ENCODE measurements at places on chromosomes 6 and 20.
A peak's percentile ranks its signal among the peaks of the same experiment; 100 is the strongest.

DNA sequence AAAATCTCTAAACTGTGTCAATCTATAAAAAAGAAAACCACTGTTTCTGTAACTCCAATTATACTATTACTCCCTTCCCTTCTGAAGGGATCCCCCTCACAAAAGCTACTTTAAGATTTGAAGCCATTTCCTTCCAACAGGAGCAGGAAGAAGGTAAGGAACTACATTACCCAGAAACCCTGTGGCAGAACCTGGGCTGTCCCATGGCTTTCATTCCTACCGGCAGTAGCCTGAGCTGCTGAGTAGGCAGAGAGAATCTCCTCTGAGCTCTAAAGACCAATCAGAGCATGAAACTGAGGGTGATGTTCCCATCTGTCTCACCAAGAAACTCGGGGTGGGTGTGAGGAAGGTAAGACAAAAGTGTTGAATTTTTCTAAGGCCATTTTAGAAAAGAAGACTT lies 108.0 kb upstream of the LRFN2 start:
- no peak for DNase-seq

DNA sequence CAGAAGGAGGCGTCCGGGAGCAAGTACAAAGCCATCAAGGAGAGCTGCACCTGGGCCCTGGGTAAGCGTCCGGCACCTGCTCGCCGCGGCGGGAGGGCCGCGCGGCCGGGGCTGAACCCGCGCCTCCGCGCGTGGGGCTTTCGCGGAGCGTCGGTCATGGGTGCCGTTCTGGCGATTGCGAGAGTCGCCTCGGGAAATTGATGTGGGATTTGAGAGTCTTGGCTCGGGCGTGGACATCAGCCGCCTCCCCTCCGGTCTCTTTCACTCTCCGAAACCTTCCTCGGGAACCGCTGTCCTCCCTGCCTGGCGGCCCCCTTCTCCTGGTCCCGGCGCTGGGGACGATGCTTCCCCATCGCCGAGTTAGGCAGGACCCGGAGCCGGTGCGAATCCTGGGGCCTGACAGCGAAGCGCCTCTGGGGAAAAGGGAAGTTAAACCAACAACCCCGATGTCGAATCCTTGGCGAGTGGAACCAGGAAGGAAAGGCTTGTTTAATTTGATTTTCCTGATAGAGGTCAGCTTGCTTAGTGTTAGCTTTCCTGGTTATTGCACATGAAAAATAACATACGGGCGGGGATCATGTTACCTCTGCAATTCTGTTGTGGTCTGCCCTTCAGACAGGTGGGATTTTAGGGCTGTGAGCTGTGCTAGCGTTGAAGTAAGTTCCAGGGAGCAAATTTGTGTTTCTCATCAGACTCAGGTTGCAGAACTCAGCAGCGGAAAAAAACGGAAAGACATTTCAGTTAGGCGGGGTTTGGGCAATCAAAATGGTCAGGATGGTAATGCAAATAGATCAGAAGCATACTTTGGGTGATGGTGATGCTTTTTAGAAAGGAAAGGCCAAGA lies 594 bp downstream of the ARFGEF3 start:
- DNase-seq: no peak

- DNase-seq: no peak
Observed at GRCh38 chr20:19056909-19057308, 155.5 kb upstream of the SLC24A3 start.

DNA sequence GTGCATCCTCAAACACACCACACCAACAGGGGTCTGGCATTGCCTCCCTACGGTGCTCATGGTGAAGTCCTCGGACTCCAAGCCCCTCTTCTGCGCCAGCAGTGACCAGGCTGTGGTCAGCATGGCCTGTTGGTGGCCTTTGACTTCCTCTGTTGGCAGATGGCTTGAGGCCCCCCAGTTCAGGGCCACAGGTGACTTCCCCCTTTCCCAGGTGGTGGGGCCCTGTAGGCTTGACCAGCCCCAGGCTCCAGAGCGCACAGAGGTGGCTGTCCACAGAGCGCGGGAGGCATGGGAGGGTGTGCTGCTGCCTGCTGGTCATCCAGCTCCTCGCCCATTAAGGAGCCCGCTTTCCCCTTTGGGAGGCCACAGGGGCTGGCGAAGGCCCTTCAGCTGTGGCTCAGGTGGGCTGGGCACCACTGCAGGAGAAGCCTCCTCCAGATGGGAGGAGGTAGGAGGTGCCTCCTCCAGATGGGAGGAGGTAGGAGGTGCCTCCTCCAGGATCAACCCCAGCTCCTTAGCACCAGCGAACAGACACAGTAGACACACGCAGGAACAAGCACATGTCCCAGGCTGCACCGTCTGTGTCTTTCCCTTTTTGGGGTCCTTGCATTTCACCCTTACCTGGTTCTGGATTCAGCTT lies 52.1 kb upstream of the BHLHE23 start:
- DNase-seq: no peak

DNA sequence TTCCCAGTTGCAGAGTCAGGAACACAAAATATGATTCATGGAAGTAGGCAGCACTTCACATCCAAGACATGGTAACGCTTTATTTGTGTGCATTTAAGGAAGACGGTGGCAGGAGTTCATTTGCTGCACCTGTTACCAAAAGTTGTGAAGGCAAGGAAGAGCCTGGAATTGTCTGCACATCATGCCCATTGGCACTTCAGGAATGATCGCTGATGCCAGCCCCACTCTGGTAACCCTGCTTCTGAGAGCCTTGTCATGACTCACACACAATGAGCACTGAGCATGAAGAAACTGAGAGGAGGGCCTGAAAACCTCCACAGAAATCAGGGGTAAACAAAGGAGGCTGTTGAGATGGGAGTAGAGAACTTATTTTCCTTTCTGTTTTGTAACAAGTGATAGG lies 181.1 kb downstream of the RPS12 start:
- DNase-seq: no peak

GRCh38 chr6:108694816-108695215 lies 134.1 kb downstream of the FOXO3 start:
- no peak for DNase-seq

GRCh38 chr20:15812696-15813095 lies 760.6 kb downstream of the KIF16B start:
- DNase-seq: no peak

- DNase-seq: peak; percentile 61
Observed at GRCh38 chr6:125050663-125051318, 88.6 kb downstream of the RNF217 start.

DNA sequence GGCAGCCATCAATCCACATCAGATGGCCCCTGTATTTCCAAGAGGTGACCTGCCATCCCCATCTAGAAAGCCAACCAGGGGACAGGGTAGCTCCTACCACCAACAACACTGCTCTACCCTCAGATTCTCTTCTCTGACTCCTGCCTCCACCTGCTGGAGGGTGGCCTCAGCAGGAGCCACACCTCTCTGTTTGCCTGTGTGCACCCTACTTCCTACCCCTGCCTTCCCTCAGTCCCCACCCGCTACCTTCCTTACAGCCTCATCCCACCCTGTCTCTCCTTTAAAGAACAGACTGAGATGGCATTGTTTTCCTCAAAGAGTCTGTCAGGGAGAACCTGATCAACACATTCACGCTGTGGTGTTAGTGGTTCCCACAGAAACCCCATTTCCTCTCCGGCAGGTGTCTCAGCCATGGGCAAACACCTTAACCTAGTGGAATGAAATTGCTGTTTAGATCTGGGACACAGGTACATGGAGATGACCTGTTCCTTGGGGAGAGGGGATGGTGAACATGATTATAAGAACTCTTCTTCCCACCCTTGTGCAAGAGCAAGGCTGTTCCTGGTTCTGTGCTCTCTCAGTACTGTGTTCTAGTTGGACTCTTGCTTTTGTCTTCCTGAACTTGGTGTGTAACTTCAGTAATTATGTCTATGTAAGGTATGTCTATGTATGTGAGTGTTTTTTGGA lies 1.8 kb downstream of the ENTPD6 start:
- DNase-seq: no peak

GRCh38 chr6:11448038-11448437 lies 89.5 kb upstream of the TMEM170B start:
- DNase-seq: no peak

Measured in fibroblast of skin of right quadriceps (primary cell).